CD4-positive, alpha-beta T cell treated with Interleukin-17A for 1 hour (primary cell): ENCODE measurements at places on chromosomes 6 and 20.

DNA sequence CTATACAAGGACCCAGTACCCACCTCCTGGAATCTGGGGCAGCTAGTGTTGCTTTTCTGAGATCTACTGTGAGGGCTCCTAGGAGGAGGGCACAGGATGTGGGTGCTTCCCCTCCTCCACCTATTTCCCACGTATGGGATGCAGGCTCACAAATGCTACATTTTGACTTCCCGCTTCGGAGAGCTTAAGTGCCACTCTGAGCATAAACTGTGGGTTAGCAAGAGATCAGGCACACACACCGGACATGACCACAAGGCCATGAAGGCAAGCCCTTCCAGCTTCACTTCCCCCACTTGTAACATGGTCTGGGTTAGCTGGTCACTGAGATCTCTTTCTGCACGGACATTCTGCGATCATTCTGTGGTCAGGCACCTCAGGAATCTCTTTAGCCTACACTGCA, 15.7 kb upstream of the TGM3 start:
- no peak for DNase-seq

GRCh38 chr20:32988008-32988407, 16.2 kb downstream of the SUN5 start:
- no peak for DNase-seq

- DNase-seq, result no peak
Observed at GRCh38 chr6:28675600-28675999, 149.9 kb downstream of the GPX5 start.

- DNase-seq, result no peak
Observed at GRCh38 chr6:73690056-73690455, 5.9 kb upstream of the CD109 start.

- DNase-seq, result no peak
Observed at GRCh38 chr6:1679688-1680068, 70.0 kb downstream of the FOXC1 start.

GRCh38 chr6:4085332-4085700, 6.4 kb upstream of the FAM217A start:
- no peak for DNase-seq

DNA sequence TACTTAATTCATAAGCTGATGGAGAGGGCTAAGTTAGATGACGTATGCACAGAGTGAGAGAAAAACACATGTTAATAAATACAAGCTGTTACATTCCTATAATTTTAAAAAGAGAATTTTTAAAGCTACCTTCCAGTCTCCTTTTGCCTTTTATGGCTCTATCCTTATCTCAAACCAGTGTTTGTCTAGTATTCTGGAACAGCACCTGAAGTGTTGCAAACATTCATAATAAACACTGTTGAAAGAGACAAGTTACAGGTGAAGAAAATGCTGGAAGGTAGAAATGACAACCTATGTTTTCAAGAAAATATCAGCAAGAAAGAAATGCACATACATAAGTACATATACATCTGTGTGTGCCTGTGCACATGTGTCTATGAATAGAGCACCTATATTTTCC, 409.1 kb downstream of the PKHD1 start:
- no peak for DNase-seq

GRCh38 chr20:51100617-51101016, 77.7 kb upstream of the KCNG1 start:
- DNase-seq, result no peak

- no peak for DNase-seq
Observed at GRCh38 chr20:2596673-2597279, 55.7 kb upstream of the NOP56 start.

DNA sequence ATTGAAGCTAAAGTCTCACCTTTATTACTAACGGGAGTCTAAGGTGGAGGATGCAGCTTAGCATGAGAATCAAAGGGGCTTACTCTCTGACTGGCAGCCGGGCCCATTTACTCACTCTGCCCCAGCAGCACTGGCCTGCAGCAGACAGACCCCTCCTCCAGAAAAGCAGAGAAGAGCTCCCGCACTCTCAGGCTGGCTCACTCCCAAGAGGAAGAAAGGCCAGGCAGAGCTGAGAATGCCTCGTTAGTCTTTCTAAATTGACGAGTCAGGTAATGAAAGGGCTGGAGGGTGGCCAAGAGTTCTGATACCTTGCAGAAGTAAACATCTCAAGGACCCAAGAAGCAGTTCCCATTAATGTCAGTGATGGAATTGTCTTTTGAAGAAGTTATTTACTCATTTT, 44.5 kb upstream of the IL20RA start:
- no peak for DNase-seq

DNA sequence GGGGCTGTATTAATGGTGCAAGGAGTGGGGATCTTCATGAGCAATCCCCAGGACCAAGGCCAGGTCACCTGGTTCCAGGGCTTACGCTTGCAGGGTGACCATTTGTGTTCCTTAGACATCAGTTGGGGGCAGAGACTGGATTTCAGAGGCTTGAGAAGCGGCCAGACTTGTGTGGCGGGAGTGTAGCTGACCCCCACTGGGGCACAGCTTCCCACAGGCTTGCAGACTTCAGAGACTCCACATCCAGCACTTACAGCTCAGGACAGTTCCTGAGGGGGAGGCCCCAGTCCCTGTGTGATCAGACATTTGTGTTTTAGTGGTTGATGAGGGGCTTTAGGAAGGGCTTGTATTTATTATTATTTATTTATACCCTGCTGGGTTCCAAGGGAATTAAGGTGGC, 15.3 kb downstream of the TJAP1 start:
- DNase-seq, result no peak

GRCh38 chr6:84093441-84094435, 60.2 kb downstream of the MRAP2 start:
- DNase-seq, result no peak

DNA sequence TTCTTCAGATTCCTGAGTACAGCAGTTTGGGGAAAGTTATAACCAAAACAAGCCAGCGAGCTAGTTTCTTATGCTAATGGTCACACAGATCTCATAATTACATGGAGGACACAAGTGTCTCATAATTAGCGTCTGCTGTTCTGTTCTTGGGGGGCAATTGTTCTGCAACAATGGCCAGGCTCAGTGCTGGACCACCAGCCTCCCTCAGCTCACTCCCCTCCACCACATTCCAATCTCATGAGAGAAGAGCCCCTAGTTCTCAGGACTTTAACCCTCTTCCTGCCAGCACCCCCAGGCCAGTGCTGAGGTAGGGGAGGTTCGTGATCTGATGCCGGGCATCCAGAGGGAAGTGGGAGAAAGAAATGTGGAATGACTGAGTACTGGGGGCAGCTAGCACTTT, 20.2 kb upstream of the TOX2 start:
- DNase-seq, result no peak

GRCh38 chr6:44219815-44220784, 3.3 kb upstream of the SLC29A1 start:
- no peak for DNase-seq

- no peak for DNase-seq
Observed at GRCh38 chr6:103797738-103798137, 1062.0 kb downstream of the HACE1 start.

DNA sequence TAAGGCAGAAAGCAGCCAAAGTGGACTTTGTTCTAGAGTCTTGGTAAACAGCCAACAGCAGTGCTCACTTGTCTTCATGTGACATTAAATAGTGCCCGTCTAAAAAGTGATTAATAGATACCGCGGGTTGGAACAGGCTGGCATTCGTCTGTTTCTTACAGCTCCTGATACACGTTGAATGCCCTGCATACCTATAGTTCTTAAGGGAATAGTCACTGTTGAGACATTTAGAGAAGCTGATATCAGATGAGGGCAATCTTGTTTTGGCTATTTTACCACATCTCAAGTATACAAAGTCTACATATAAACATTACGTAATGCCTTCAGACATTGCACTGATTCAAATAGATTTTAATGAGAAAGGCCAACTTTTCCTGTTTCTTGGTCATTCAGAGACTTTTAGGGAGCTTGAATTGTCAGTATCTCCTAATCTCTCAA, 374.9 kb upstream of the FLRT3 start:
- no peak for DNase-seq

- DNase-seq, result peak; percentile 1
Observed at GRCh38 chr6:130574146-130574545, 208.3 kb downstream of the TMEM200A start.

DNA sequence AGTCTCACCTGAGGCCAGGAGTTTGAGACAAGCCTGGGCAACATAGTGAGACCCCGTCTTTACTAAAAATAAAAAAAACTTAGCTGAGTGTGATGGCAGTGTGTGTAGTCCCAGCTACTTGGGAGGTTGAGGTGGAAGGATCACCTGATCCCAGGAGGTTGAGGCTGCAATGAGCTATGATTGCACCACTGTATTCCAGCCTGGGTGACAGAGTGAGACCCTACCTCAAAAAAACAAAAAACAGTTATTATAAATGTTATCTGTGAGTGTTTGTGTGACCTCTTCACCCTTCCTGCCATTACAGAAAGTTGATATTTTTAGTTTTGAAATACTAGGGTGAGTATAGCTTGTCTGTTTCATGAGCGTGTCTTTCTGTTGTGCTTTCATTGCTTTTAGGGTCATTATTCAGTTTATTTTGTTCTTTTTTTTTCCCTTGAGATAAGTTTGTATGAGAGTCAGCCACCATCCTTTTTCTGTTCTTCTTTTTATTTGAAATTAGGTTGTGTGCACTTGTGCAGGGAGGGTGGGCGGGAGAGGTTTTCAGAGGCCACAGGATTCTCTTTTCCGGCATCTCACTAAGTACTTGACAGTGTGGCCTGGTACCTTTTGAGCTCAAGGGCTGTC, 26.2 kb downstream of the CDYL start:
- no peak for DNase-seq

DNA sequence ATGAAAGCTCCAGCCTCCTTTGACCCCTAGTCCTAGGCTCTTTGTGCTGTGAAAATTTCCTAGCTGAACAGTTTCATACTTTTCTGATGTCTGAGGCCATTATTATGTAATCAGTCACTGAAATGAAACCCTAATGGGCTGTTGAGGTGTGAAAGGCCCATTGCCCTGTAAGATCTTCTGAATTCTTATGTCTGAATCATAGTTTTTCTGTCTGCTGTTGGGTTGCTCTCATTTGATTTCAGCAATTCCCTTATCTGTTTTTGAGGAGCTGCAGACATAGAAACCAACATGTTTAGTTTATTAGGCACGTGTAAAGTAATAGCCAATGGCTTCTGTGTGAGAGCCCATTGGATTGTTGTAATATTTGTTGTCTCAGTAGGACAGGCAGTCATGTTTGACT, 118.1 kb downstream of the EYA4 start:
- no peak for DNase-seq

- DNase-seq, result peak; percentile 19
Observed at GRCh38 chr20:53215166-53215565, 243.0 kb downstream of the TSHZ2 start.

- no peak for DNase-seq
Observed at GRCh38 chr6:14704383-14705271, 541.2 kb upstream of the JARID2 start.

- no peak for DNase-seq
Observed at GRCh38 chr6:17103715-17104114, 1.9 kb downstream of the STMND1 start.

GRCh38 chr6:27565839-27566779, 93.2 kb upstream of the ZNF184 start:
- no peak for DNase-seq

DNA sequence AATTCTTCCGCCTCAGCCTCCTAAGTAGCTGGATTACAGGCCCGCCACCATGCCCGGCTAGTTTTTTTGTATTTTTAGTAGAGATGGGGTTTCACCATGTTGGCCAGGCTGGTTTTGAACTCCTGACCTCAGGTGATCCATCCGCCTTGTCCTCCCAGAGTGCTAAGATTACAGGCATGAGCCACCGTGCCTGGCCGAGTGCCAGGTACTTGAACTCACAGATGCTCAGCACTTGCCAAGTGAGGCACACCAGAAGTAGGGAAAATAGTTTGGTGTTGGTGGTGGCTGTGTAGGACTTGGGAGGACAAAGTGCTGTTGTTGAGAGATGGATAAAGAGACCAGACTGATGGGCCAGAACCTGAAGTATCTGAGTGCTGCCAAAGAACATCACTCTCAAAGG, 40.0 kb upstream of the MBOAT1 start:
- DNase-seq, result no peak

GRCh38 chr20:10666221-10667076, 7.3 kb downstream of the JAG1 start:
- no peak for DNase-seq

- no peak for DNase-seq
Observed at GRCh38 chr6:108710551-108710950, 137.7 kb upstream of the ARMC2 start.

DNA sequence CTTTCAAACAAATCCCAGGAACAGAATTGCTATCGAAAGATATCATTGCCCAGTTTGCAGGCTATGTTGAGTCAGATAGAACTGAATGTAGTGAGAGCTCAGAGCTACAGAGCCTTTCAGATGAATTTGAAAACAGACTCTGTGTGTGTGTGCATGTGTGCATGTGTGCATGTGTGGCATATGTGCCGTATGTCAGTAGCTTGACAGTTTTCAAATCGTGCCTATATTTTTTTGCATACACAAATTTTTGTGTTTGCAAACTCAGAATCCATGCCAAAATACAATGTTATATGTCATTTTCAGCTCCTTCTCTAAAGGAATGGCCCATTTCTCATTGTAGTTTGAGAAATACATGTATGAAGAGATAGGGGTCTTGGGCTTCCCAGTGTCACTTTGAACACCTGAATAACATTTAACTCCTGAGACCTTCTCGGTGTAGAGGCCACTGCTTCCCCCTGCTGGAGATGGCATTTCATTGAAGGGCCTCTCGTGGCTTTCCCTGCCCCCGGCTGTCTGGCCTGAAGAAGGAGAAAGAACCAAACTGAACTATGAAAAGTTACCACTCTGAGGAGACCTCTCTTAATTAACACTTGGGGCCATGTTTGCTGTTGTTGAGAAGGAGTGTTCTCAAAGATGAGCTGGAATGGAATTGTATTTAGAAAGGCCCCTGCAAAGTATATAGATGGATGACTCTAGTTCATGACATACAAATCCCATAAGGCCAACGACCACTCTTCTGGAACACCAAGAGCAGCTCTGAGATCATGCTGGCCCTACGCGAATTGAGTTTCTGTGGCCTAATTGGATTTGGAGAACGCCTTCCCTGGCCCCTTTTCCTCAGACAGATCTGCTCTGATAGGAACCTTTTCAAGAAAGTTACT, 58.7 kb downstream of the VAPB start:
- DNase-seq, result peak; percentile 56

GRCh38 chr6:14614631-14615030, 497.1 kb downstream of the CD83 start:
- DNase-seq, result no peak
